ENCODE measurements at places on chromosomes 12 and 14.

DNA sequence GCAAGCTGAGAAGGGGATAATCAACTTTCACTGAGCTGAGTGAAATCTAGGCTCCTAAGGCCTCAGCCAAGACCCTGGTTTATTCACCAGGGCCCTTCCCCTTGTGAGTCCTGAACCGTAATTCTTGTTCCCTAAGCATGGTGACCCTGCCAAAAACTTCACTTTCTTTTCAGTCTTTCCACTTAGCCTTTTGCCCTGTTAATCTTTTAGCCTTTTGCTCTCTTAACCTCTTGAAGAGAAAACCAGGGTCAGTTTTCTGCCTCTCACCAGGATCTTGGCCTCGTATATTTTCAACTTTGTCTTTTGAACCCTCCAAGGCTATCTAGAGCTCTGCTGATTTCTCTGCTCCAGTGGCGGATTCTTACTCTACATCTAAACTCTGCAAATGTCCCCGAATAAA is 191.0 kb downstream of the PELI2 start:
- no peak for DNase-seq

DNA sequence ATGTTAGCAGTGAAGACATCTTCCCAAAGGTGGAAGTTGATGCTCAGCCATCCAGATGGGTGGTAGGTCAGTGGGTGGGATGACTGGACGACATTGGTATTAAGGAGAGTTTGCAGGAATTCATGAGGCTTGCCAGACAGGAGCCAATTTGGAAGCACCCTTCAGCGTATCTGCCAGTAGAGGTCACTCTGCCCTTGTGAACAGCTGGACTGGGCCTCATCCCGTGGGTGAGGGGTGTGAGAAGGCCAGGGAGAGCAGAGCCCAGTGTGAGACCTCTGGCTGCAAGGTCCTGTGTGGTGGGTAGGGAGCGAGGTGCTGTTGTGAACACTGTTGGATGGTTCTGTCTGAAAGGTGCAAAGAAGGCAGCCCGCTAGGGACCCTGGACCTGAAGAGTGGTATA is 37.7 kb downstream of the SLC5A8 start:
- DNase-seq, result no peak

DNA sequence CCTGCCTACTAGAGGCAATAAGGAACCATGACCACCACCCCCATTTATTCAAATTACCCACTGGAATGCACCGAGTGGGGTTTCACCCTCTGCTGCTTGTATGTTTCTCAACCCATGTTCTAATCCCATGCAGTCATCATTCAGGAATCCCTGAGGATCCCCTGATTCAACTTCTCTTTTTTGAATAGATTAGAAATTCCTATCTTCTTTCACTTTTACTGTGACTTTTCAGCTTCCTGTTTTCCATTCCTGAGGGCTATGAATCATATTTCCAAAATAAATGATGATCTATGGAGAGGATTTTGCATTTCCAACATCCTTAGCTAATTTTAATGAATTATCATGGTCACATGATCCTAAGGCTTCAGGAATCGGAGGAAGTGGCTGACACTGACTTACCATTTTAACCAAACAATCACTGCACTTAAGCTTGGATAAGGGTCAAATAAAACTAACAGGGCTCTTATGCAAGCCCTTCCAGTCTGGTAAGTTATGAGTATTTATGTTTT is 19.4 kb upstream of the P2RX4 start:
- DNase-seq, result no peak

DNA sequence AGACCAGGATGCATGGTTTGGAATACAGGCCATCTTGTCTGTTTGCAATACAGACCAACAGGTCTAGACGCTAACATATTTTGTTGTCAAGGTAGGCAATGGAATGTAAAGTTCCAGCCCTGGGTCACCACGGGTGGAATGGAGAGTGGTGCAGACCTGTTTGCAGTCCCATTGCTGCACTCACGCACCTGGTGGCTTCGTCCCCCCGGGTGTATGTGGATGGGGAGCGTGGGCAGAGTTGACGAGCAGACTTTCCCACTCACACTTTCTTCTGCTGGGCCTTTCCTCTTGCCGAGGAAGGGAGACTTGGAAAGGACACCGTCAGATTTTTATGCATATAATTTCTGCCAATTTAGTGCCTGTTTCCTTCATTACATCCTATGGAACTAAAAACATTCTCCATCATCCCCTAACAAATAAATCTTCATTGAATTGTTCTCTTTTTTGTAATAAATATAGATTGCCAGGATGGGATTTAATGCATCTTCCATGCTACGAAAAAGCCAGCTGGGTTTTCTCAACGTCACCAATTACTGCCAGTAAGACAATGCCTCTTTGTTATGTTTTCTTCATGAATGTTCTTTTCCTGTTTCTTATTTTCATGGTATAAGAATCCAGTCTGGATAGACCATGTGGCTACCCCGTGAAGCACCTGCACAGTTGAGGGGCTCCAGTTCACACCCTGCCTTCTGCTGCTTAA is 15.2 kb downstream of the DCAF4 start:
- no peak for DNase-seq

DNA sequence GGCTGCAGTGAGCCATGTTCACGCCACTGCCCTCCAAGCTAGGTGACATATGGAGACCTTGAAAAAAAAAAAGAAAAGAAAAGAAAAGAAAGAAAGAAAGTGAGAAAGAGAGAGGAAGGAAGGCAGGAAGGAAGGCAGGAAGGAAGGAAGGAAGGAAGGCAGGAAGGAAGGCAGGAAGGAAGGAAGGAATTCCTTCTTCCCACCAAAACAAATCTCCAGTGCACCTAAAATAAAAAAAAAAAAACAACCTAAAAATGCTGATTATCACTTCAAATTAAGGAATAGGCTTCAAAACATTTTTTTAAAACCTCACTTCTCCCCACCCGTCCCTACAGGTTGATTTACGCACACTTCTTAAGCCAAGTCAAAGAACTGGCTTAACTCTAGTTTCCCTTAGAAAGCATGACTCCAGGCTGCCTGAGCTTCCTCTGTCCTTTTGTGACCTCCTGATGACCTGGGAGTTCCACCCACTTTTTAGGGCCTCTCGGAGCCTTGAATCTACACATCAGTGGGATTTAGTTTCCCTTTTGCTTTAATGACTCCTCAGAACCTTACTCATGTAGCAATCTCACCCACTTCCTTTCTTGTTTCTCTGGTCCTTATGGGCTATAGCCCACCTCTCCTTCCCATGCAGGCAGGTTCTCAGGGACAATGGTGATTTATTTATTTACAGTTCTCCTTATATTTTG is 18.6 kb downstream of the DUSP6 start:
- DNase-seq, result no peak

GRCh38 chr12:53365245-53365904 is 14.6 kb upstream of the SP1 start:
- DNase-seq, result no peak

DNA sequence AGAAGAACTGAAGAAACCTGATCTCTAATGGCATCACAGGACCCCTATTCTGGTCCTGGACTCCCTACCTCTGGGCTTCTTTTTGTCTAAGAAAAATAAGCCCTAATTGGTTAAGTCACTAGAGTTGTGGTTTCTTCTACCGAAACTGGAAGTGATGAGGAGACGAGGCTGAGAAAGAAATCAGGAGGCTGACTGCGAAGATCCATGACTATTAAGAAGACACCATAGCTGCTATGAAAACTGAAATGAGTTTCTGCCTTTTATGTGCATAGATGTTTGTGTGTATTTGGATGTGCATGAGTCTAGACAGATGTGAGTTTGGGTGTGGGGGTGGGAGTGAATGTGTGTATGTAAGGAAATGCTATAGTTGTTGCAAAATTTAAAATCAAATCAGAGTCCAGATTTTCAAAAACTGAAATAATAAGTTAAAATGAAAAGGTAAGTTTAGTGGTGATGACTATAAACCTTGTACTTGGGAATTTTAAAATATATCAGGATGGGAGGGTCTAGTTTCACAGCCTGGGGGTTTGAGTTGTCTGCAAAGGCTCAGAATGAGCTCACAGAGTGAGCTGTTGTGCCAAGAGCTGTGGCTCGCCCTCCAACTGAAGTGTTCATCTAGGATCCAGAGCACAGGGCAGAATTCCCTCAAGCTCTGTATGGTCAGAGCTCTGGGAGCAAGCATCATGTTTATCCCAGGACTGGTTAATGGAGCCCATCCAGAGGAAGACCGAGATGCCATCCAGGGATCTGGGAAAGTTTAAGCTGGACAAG is 94.9 kb downstream of the VCPKMT start:
- no peak for DNase-seq

DNA sequence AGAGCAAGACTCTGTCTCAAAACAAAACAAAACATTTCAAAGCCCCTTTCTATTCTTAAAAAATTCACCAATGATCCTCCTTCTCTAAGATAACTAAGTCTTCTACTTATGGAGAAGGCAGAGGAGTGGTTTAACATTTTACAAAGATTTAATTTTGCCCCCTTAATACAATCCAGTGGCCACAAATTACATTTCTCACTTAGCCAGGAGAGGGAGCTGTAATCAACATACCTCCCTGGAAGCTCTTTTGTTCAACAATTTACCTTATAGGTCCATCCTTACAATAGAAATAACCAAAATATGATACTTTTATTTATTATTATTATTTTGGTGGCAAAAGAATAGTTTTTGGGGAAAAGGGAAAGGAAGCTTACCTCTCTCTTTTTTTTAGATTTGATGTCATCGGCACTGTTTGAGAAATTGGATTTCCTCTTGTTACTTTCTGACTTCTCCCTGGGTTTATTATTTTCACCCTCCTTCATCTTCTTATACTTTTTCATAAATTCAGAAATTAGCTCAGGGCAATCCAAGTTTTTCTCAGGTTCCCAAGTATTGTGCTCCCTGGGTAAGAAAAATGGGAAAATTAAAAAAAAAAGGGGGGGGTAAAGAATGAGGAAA is 28.1 kb downstream of the CBX5 start:
- no peak for DNase-seq

DNA sequence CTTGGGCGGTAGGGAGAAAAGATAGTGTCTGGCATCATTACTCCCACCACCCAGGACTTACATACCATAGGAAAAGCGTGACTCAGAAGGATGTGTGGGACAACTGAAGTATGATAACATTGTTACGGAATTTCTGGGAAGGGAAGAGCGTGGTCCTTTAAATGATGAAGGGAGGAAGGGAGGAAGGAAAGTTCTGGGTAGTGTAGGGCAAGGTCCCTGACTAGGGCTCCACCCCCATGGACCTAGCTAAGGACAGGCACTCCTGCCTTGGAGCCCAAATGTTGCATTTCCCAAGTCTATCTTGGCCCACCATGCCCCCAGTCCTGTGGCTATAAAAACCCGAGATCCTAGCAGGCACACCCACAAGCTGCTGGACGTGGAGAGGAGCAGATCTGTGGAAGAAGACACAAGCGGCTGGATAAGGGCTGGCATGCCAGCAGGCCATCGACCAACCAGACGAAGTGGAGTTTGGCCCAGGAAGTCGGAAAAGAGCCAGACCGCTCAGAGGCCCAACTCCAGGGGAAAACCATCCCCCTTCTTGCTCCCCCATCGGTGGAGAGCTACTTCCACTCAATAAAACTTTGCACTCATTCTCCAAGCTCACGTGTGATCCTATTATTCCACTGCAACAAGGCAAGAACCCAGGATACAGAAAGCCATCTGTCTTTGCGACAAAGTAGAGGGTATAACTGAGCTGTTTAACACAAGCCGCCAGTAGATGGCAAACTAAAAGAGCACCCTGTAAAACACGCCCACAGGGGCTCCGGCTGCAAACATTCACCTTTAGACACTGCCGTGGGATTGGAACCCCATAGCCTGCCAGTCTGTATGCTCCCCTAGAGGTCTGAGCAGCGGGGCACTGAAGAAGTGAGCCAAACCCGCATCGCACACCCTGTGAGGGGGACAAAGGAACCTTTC is 23.0 kb upstream of the RAB21 start:
- DNase-seq, result no peak

DNA sequence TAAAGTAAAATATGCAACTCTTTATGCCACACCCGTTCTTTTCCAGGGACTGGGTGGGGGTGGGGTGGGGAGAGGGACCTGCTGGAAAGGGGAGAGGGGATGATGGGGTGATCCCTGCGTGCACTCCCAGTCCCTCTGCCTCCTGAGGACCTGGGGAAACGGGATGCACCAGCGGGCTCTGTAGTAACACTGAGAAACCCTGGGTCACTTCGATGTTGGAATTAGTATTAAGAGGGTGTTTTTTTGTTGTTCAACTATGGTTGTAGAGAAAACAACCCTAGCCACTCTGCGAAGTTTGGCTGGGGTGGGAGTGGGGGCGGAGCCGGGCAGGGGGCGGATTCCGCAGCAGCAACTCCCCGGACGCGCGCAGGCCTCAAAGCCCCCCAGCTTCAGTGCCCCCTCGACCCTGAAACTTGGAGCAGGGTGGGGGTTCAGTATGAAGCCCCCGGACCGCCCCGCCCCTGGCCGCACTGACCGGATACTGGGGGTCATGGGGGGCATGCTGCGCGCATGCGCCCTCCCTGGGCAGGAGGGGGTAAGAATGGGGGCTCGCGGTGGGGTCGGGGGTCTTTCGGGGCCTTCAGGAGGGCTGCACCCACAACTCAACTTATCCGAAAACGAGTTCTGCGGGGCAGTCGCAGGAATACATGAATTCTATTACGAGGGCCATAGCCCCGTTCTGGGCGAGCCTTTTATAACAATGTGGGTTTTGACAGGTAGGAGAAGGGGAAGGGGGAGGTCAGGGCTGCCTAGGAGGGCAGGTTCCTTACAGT is 1.3 kb upstream of the ARHGEF25 start:
- no peak for DNase-seq

DNA sequence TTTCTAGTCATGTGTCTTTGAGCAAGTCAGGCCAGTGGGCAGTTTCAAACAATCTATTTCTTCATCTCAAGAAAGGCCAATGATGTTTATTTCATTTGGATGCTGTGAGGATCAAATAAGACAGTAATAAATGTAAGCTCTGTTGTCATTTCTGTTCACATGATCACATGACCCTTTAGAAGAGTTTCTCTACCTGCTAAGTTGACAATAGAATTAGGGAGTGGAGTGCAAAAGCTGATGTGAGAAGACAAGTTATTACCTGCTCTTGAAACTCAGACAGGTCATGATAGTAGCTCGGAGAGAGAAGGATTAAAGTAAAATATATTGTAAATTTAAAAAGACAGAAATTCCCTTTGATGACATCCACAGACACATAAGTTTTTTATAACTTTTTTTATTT is 37.3 kb upstream of the DCN start:
- DNase-seq, result no peak

GRCh38 chr12:111409780-111410430 is 4.2 kb downstream of the SH2B3 start:
- no peak for DNase-seq

- DNase-seq, result no peak
These were observed 13.6 kb downstream of the SFSWAP start for GRCh38 chr12:131724534-131724933.

DNA sequence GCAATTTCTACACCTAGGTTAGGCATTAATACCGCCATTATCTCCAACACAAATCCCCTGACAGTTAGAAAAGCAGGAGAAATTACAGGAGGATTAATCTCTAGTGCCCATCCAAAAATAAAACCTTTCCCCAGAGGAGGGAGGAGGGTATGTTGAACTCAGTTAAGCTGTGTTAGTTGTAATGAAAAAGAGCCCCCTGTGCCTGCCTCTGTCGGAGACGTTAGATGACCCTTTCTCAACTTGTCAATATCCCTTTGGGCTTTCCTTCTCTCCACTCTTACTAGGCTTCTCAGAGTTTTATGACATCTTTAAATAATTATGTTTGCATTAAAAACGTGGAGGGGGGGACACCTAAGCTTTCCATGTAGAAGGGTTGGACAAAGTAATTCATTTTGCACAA is 278.2 kb downstream of the PDZRN4 start:
- DNase-seq, result no peak

Measured in activated CD4-positive, alpha-beta T cell treated with anti-CD3 and anti-CD28 coated beads for 1 hour (primary cell).